Colonic mucosa (tissue), 4 donors: ENCODE measurements at places on chromosomes 12 and 14. TPM values are rescaled to one million over a fixed set of nuclear protein-coding genes. Genes with fewer than 3 reads are reported as not detected.

DNA sequence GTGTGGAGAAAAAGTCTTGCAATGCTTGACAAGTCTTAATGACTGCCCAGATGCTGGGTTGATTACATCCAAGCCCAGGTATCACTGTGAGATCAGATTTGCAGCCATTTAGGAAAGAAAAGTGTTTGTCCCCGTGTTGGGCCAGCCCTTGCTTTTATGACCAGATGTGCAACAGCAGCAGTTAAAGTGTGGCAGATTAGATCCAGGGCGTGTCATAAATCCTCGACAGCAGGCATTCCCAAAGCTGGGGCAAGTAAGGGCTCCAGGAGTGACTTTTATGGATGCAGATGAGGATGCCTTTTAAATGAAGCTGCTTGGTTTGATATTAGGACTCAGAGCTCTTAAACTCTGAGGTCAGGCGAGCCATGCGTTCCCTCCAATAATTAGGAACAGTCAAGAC is 1.7 kb downstream of the SMOC1 start:
- no peak for DNase-seq

- DNase-seq, result no peak
Measured at GRCh38 chr14:83912032-83912642, 1617.8 kb upstream of the FLRT2 start.

GRCh38 chr12:62748941-62749468 is 185.9 kb downstream of the PPM1H start:
- DNase-seq, result no peak

GRCh38 chr12:74775276-74775675 is 237.6 kb downstream of the ATXN7L3B start:
- no peak for DNase-seq

DNA sequence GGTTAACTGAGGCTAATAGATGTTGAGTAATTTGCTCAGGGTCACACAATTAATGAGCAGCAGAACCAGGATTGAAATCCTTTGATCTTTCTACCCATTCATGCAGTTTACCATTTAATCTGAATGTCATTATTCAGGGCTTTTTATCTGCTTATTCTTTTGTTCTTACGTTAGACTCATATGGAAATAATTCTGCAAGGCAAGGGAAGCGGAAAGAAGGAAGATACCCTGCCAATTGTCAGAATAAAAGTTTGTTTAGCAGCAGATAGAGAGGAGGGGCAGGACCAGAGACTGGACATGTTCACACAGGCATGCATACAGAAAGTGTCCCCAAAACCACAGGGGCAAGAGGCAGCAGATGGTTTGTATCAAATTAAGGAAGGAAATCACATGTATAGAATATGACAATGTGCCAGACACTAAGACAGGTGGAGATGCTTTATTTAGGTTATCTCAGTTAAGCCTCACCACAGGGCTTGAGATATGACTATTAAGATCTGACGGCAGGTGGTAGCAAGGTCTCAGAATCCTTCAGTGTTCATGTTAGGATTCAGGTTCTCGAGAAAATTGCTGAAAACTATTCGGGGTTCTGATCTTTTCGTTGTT is 29.8 kb downstream of the BRMS1L start:
- DNase-seq, result no peak

DNA sequence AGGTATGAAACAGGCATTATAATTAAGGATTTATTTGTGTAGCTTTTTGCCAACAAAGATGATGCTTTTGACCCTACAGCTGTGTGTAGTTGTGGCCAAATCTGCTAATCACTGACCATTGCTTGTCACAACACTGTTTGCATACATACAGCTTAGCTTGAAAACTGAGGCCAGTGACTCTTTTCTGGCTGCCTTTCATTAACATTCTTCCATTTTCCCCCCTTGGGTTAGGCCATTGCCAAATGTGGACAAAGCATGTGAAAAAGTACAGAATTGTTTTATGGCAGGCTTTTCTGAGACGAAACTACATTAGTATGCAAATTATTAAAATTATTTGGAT is 263.3 kb downstream of the SLC16A7 start:
- no peak for DNase-seq

GRCh38 chr12:45893240-45893639 is 97.1 kb downstream of the SCAF11 start:
- DNase-seq, result no peak

DNA sequence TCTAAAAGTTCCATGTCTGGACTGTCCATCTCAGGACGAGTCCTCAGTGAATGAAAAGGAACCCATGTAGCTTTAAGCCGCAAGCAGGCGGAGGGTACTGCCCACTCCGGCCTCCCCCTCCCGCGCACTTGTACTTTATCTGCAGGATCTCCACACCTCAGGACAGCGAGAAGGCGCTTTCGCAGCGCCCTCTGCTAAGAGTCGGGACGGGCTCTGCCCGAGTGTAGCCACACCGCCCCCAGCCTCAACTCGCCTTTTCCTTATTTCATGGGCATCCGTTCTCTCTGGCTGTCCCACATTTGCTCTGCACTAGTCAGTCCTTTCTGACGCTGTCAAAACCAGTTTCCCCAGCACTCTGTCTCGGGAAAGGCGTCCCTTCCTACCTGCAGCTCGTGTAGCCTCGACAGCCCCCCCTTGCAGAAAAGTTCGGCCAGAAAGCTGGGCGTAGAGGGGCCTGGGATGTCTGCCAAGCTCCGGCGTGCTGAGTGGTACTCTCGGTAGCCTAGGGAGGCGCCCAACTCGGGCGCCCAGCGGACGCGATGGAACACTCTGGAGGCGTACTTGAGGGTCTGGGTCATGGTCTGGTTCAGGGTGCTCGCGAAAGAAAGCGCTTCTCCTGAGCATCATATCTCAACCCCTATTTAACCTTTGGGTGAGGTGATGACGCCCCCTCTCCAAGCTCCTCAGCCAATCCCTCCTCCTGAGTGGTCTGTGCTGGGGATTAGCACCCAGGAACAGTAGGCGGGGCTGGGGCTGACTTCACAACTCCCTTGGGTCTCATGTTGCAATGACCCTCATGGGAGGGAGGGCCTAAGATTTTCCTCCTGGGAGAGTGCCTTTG is at the start of gene CYP27B1:
Gene CYP27B1 (minus strand): TSS at position 615 of the 841 bp plus-strand sequence. CDS start 37 bp downstream, at position 578.
- DNase-seq, result no peak

DNA sequence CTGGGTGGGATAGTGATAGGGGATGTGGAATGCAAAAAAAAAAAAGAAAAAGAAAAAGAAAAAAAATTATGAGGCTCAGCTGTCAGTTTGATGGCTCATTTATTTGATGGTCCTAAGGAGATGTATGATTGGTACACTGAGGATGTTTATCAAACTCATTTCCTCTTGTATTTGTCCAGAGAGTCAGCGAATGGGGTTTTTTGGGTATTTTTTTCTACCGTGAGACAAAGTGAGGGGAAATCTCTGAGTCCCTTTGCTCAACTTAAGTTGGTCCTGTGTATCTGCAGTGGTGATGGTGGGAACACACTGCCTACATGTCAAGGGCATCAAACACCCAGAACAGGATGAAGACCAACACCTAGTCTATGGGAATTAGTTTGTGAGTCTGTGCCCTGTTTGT is 176.9 kb upstream of the HIF1A start:
- no peak for DNase-seq

DNA sequence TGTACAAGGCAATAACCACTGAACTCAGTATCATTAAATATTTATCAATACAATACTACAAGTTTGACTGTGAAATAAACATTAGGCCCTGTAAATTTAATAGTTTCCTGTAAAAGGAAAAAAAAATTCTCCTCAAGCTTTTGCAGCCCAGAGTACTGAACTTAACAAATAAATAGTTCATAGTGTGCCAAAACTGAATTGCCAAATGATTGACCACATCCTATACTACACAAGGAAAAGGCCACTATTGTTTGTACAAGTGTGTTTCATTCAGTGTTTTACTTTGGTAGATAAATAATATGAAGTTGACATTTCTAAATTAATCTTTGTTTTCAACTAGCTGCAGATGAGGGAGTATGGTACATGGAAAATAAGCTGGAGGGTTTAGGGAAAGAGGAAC is 379.6 kb downstream of the FLRT2 start:
- DNase-seq, result no peak

The FOXA1 gene
- 70.5 TPM for total RNA-seq

The MAP3K12 gene
- total RNA-seq, result 3.8 TPM

The CDH24 gene
- 4.4 TPM for total RNA-seq

The ATL1 gene
- 4.3 TPM for total RNA-seq

GRCh38 chr12:116455540-116456329 is 103.4 kb upstream of the MAP1LC3B2 start:
- peak; percentile 81 for DNase-seq

GRCh38 chr12:124131659-124132058 is 158.6 kb downstream of the ZNF664 start:
- DNase-seq, result no peak

DNA sequence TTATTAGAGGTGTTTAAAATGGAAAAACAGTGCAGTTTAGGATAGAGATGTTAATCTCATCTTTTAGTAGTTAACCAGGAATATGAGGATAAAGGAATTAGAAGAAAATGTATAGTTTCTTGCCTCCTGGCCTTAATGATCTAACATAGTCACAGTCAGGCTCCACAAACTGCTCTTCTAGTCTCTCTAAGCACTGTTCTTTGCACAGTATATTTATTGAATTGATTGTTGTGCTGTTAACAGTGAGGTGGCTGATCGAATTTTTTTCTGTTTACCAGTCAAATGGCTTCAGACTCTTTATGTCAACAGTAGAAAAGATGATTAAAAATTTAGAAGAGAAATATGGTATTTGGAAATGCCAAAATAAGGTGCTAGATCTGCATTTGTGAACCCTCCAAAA is 37.8 kb downstream of the ATF7IP start:
- DNase-seq, result no peak

GRCh38 chr14:89214221-89214965 is 202.6 kb downstream of the FOXN3 start:
- peak; percentile 67 for DNase-seq
